ENCODE measurements at places on chromosomes 3 and 15. TPM values are rescaled to one million over a fixed set of nuclear protein-coding genes. Genes with fewer than 3 reads are reported as not detected.

Gene GCNT3
- total RNA-seq, result not detected

GRCh38 chr15:58355382-58355971 is 76.3 kb upstream of the LIPC start:
- H3K36me3 ChIP-seq, result no peaks in the 10 kb centered on the region
- no peak overlapping the region for H3K27ac ChIP-seq
- H3K27me3 ChIP-seq, result no peaks in the 10 kb centered on the region
- H3K4me3 ChIP-seq, result no peak overlapping the region
- no peaks in the 10 kb centered on the region for H3K4me1 ChIP-seq
- no peak for DNase-seq

- H3K4me1 ChIP-seq, result no peaks in the 10 kb centered on the region
- H3K4me3 ChIP-seq, result no peak overlapping the region
- no peaks in the 10 kb centered on the region for H3K27me3 ChIP-seq
- no peaks in the 10 kb centered on the region for H3K36me3 ChIP-seq
- H3K27ac ChIP-seq, result no peak overlapping the region
Measured at GRCh38 chr3:110344897-110345767, 726.5 kb upstream of the NECTIN3 start.

DNA sequence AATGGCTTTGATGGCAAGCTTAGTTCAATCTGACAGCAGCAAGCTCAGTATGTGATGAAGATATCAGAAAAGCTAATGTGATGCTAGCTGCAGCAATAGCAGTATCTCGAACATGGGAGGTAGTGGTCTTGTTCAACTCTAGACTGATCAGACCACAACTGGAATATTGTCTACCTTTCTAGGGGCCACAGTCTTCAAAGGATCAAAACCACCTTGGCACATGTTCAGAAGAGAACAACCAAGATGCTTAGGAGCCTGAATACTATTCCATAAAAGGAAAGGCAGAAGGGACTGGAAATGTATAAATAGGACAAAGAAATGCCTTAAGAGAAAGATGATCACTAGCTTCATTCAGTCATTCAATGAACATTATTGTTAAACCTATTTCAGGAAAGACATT is 2.3 kb downstream of the C3orf70 start:
- DNase-seq, result no peak
- H3K4me3 ChIP-seq, result no peak overlapping the region
- H3K27me3 ChIP-seq, result peaks cover 11% of the 10 kb centered on the region

Gene MRPL3
- total RNA-seq, result 51.2 TPM

Gene CISH
- total RNA-seq, result 34.3 TPM

DNA sequence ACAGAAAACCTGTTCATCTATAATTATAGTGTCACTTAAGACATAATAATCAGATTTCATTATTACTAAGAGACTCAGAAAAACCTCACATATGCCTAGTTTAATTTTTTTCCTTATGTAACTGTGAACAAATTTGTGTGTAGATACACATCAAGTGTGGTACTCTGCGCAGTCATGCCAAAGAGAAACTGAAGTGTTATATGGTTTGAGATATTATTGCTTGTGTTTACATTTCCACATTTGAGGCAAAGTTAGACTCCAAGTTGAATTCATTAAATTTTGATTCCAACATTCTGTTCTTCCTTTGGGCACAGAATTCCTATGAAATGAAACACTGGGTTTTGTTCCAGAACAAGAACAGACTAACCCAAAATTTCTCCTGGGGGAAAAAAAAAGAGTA is 2.2 kb downstream of the MBNL1 start:
- peaks cover 57% of the 10 kb centered on the region for H3K4me1 ChIP-seq
- H3K27ac ChIP-seq, result peak overlapping the region; percentile 99
- H3K36me3 ChIP-seq, result no peaks in the 10 kb centered on the region
- H3K4me3 ChIP-seq, result peak overlapping the region; percentile 89

GRCh38 chr3:195394700-195395099 is 48.1 kb downstream of the ACAP2 start:
- H3K4me1 ChIP-seq, result peaks cover 27% of the 10 kb centered on the region
- DNase-seq, result no peak
- peaks cover 3% of the 10 kb centered on the region for H3K36me3 ChIP-seq
- H3K27me3 ChIP-seq, result no peaks in the 10 kb centered on the region
- no peak overlapping the region for H3K27ac ChIP-seq

DNA sequence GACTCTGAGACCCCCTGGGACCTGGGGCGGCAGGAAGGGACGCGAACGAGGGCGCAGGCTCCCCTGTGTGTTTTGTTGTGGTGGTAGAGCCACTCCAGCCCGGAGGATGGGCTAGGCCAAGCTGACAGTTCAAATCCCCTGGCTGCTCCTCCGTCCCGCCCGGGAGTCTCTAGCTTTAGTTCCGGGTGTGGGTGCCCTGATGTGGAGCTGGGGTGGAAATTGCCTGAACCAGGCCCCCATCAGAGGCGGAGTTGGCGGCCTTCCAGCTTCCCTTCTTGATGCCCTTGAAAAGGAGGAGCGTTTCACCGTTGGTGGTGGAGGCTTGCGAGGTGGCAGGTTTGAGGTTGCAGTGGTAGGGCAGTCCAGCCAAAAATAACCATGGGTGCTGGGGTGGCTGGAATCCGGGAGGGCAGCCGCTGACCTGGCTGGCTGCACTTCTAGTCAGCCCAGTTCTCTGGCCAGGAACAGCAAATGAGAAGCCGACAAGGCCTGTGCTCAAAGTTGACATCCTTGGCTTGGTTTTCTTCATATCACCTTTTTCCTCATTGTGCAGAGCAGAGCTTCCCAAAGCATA is 817 bp downstream of the CLK3 start:
- DNase-seq, result peak; percentile 79
- peaks cover 28% of the 10 kb centered on the region for H3K36me3 ChIP-seq
- peaks cover 46% of the 10 kb centered on the region for H3K4me1 ChIP-seq
- H3K27ac ChIP-seq, result peak overlapping the region; percentile 98
- H3K4me3 ChIP-seq, result peak overlapping the region; percentile 93
- no peaks in the 10 kb centered on the region for H3K27me3 ChIP-seq

- H3K4me1 ChIP-seq, result no peaks in the 10 kb centered on the region
- DNase-seq, result no peak
- no peak overlapping the region for H3K4me3 ChIP-seq
Measured at GRCh38 chr3:186090901-186091300, 18.0 kb downstream of the ETV5 start.
